ENCODE measurements at places on chromosomes 7 and 10.

DNA sequence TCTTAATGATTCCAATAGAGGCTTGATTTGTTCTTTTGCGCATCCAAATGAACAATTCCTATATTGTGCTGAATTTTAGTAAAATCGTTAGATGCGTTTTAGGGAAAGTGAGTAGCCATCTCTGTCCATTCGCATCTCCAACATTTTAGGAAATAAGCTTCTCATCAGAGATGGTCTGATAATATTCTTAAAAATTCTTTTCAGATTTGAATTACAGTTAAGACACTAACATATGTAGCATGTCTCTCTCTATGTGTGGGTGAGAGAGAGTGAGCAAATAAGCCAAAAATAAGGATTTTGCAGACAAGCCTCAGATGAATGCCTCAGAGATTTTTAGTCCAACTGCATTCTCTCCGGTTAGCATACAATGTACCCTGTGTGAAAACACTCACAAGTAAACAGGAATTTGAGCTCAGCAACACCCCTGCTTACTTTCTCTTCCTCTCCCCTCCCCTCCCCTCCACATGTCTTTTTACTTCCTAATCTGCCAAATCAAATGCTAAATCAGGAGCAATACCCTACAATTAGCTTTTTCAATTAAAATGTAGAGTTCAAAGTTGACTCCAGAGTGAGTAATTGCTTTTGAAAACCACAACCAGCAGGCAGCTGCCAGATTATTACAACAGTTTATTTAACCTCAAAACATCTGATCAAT, 354.4 kb downstream of the CRPPA start:
- peak; percentile 86 for DNase-seq

GRCh38 chr10:82811621-82812020, 936.6 kb downstream of the NRG3 start:
- DNase-seq: no peak

GRCh38 chr10:129875993-129876726, 87.9 kb downstream of the EBF3 start:
- DNase-seq: no peak

GRCh38 chr10:118028619-118029018, 18.1 kb downstream of the RAB11FIP2 start:
- DNase-seq: no peak

- no peak for DNase-seq
These were observed 35.5 kb downstream of the CFAP46 start for GRCh38 chr10:132906836-132907235.

GRCh38 chr10:38212460-38212859, 118.3 kb downstream of the ZNF37A start:
- DNase-seq: no peak

GRCh38 chr10:64648915-64649314, 1127.7 kb downstream of the REEP3 start:
- no peak for DNase-seq

- DNase-seq: peak; percentile 40
These were observed 86.6 kb upstream of the C7orf33 start for GRCh38 chr7:148503900-148504487.

GRCh38 chr10:21764466-21765189, 230.6 kb downstream of the MLLT10 start:
- DNase-seq: no peak

Data from NCI-H2081 (cell line).